Stimulated activated CD8-positive, alpha-beta memory T cell treated with anti-CD3 and anti-CD28 coated beads, Interleukin-7, amount 100 ng/mL, for 24 hours (primary cell): ENCODE measurements at places on chromosomes 2 and 18.

GRCh38 chr18:21179590-21180220 lies 62.3 kb upstream of the GREB1L start:
- peak; percentile 5 for DNase-seq

DNA sequence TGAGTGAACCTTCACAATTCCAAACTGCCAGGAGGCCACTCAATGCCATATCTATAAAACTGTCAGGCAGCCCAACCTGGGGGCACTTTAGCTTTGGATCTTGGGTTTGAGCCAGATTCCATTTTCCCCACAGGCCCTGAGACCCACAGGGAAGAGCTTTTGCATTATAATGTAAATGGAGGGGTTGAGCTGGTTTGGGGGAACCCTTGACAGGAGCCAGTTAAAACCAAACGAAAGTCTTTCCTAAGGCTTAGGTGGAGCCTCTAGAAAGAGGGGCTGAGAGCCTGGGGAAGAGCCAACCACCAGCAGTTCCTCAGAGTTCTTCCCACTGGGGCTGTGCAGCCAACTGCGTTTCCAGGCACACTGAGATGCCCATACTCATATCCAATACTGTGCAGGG lies 42.7 kb downstream of the BCL11A start:
- no peak for DNase-seq

GRCh38 chr2:209767316-209767715 lies 4.3 kb upstream of the UNC80 start:
- DNase-seq = no peak

DNA sequence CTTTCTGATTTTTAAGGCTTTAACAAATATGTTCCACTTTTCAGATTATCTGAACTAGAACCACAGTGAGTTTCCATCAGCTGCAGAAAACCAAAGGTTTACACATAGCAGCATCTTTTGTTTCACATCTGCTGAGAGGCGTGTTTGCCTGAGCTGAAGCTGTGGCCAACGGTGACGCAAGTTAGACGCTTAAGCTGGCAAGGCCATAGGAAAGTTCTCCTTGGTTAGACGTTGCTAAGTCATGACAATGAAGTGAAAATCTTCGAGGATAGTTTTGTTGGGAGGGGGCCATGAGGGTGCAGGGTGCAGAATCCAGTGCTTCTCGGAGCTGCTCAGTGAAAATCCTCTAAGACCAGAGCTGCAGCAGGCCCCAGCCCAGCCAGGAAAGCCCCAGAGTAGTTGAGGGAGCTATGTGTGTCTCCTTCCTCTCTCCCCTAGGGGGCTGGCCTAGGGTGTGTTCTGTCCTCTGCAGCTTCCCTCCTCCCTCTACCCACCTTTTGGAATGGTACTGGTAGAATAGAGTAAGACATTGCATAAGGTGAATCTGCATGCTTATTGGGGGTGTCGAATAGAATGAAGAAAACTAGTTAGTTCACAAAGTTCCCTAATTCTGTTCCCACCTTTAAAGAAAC lies 105.4 kb downstream of the FHOD3 start:
- no peak for DNase-seq

DNA sequence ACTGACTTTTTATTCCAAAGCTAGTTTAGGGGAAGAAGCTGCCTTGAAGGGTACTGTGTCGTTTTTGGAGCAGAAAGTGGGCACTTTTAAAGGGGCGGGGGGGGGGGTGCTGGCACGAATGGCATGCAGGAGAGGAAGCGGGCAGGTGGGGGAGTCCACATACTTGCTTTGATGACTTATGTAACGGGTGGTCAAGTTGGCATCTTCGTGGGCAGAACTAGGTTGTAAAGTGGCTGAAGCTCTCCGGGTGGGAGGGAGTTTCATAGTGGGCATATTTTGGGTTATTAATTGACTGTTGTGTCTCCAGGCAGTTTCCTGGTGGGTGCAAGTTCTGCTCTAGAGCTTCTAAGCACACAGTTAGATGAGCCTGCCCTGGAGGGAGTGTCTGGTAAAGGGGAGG lies 19.9 kb downstream of the PCARE start:
- DNase-seq = no peak

DNA sequence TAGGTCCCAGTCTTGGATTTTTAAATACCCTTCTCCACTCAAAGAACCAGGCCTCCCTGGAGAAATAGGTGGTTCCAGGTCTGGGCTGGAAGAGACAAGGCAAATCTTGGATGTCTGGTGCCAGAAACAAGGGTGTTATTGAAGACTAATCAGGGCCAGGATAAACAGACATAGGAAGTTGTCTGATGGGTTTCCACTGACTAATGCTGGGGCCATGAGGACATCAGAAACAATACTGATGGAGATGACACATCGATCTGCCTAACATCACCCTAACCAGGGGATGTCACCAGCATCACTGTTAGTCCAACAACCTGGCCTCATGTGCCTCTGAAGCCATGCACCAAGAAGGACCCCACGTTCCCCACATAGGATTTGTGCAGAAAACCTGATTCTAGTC lies 42.5 kb upstream of the GLI2 start:
- DNase-seq = no peak

DNA sequence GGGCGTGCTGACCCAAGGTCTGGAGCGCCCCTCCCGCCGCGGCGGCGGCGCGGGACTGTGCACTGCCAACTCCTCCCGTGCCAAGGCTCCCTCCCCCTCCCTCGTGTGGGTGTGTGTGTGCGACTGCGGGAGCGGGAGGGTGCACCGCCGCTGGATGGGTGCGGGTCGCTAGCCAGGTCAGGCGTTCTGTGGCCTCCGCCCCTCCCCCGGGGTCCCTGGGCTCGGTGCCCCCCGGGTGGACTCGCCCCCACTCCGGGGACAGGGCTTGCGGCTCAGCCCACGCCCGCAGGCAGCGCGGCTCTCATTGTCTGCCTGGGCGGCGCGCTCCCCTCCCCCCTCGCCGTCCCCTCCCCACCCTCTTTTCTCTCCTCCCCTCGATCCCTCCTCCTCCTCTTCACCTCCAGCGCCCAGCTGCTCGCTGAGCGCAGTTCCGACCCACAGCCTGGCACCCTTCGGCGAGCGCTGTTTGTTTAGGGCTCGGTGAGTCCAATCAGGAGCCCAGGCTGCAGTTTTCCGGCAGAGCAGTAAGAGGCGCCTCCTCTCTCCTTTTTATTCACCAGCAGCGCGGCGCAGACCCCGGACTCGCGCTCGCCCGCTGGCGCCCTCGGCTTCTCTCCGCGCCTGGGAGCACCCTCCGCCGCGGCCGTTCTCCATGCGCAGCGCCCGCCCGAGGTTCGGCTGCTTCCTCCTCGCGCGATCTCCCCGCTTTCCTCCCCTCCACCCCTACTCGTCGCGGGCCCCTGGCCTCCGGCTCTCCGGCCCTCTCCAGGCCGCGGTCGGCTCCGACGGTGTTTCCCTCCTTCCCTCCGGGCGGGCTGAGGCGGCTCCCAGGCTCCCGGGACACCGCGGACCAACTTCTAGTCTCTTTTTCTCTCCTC lies at the start of gene GATA6:
TSS of gene GATA6 (plus strand) at position 579 of the 878 bp plus-strand sequence. CDS start 1,556 bp downstream, outside the sequence.
- peak; percentile 14 for DNase-seq

DNA sequence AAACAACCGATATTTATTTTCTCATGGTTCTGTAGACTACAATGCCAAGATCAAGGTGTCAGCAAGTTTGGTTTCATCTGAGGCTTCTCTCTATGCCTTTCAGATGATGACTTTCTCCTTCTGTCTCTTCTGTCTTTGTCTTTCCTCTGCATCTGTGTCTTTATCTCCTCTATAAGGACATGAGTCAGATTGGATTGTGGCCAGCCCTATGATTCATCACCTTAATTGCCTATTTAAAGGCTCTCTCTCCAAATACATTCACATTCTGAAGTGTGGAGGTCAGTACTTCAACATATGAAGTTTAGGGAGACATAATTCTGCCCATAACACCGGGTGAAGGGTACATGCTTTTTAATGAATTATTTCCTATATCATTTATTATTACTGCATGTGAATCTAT lies 71.2 kb upstream of the CNTNAP5 start:
- no peak for DNase-seq

DNA sequence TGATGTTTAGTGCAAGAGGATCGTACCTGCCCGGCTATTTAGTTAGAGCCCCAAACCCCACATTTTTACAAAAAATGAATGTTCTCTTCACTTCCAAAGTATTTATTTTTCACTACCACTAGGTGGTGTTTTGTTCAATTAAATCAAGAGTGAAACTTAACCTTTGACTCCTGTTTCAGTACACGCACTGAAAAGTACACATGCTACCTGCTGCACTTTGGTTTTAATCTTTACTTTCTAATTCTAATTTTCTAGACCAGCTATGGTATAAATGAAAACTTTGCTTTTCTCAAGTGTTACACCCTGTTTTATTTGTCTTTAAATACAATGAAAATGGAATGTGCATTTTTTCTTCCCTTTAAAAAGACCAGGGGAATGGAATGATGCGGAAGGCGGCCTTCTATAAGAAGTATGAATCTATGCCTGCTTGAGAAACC lies 31.4 kb upstream of the CHN1 start:
- no peak for DNase-seq

DNA sequence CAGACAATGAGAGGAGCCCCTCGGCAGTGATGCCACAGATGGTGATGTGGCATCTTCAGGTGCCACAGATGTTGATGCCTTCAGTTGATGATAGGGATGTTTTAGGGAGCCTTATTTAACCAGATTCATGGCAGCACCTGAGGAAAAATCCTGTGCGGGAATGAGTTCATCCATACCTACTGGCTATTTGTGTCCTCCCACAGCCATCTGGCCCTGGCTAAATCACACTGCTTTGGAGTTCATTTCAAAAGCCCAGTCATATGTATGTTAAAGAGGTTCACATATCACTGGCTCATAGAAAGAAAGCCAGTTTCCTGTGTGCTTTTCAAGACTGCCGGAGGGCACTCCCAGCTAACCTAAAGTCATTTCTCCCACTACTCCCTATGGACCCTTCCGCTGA lies 131.3 kb downstream of the MCFD2 start:
- DNase-seq = no peak

DNA sequence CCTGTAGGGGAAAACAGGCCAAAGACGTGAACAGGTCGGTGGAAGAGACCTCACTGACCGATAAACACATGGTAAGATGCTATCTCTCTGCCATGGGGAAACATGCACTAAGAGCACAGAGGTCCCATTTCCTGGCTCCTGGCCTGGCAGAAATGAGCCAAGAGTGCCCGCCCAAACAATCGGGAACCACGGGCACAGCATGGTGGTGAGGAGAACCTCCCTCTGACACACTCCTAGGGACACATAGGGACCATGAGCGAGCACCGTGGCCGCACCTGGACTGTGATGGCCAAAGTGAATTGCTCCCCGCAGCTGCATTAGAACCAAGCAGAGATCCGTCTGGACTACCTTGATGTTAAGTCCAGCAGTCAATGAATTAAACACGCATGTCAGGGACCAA lies 11.1 kb downstream of the HS6ST1 start:
- DNase-seq = no peak

GRCh38 chr18:30903566-30903965 lies 139.0 kb downstream of the DSC3 start:
- DNase-seq = no peak

GRCh38 chr2:182642328-182642727 lies 73.7 kb upstream of the DNAJC10 start:
- no peak for DNase-seq

GRCh38 chr18:9287036-9287435 lies 47.5 kb upstream of the TWSG1 start:
- DNase-seq = no peak

- DNase-seq = no peak
Measured at GRCh38 chr18:8948471-8949149, 153.9 kb upstream of the NDUFV2 start.

GRCh38 chr2:146437712-146438111 lies 1407.1 kb upstream of the ACVR2A start:
- no peak for DNase-seq

GRCh38 chr2:17793296-17793695 lies 23.0 kb upstream of the MSGN1 start:
- DNase-seq = no peak

DNA sequence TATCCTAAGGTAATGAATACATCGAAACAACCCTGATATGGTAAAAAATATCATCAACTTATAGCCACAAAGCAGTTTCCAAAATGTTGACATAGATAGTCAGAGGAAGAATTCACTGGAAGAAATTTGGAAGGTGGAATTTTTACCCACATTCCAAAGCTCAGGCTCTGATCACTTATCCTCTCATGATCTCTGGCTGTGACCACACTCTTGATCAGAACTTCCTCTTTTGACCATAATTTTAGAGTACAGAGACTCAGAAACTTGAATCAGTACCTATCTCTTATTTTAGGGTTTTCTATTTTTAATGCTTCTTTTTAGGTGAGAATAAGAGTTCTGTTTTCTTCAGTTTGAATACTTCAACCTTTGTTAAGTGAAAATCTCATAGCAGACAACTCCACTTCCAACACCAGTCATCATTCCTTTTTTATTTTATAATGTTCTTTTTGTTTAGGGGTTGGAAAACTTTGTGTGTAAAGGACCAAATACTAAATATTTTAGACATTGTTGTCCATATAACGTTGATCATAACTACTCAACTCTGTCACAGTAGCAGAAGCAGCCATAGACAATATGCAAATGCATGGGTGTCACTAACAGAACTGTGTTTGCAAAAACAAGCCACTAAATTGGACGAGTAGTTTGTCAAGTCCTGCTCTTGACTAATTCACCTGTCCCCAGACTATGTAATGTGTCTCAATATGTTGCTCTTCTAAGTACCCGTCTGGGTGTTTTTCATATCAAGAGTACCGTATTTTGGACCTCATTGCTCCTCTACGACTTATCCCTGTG lies 891.6 kb upstream of the CRIM1 start:
- DNase-seq = no peak

- DNase-seq = no peak
Measured at GRCh38 chr18:29157905-29158304, 981.0 kb upstream of the CDH2 start.

DNA sequence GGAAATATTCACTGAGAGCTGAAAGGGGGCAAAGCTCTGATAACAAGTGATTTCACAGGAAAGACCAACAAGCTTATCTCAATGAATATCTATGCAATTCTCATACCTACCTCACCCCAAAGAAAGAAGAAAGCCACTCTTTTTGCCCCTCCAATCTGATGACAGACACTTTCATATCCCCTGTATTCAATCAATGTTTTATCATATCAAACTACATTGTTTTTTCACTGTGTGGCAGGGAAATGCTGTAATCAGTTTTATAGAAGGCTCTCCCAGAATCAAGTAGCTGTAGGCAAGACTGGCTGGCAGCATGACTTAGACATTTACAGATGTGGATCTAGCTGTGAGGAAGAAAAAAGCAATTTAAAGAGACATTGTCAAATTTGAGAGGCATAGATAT lies 81.3 kb upstream of the PIK3C3 start:
- DNase-seq = no peak

- no peak for DNase-seq
Measured at GRCh38 chr2:202965810-202966460, 48.7 kb upstream of the NBEAL1 start.

DNA sequence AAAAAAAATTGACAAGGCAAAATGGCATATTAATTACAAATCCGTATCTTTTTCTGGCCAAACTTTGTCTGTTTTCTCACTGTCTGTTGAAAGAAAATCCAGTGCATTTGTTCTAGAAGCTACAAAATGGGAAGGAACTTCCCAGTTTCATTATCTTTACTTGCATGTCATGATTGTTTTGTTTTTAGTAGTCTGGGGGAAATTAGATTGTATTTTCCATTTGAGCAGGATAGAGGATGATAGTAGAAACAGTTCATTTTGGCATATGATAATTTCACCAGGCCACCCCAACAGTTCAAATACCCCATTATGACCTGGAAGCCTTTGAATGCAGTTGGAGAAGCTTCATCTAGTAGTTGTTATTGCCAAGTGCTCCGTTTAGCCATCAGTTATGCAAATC lies 77.5 kb upstream of the RANBP2 start:
- DNase-seq = no peak

GRCh38 chr2:6637330-6637729 lies 228.4 kb downstream of the CMPK2 start:
- no peak for DNase-seq
